Foreskin keratinocyte (primary cell): ENCODE measurements at places on chromosomes 2 and 18. TPM values are rescaled to one million over a fixed set of nuclear protein-coding genes. Genes with fewer than 3 reads are reported as not detected.

DNA sequence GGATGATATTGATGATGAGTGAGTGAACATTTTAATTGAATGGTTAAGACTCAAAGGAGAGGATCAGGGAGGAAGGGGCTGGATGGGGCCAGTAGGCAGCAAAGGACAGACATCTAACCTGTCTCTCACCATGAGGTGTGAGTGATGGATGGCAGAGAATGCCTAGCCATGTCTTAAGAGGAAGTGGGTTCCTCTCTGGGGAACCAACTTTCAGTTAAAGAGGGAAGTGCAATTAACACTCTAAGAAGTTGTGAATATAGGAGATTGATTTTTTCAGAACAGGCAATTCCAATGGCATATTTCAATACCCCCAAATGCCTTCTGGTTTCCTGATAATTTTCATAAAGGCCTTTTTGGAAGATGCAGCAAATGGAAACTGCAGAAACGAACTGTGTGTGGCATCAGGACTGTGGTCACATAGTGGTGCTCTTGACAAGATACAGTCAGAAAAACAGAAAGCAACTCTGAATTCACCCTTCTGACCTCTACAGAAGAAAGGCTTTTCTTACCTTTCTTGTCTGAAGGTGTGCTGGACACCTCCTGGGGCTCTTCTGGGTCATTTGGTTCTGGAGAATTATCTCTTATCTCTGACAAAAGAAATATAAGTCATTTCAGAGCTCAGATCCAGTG, 10.2 kb downstream of the SP110 start:
- DNase-seq = no peak

DNA sequence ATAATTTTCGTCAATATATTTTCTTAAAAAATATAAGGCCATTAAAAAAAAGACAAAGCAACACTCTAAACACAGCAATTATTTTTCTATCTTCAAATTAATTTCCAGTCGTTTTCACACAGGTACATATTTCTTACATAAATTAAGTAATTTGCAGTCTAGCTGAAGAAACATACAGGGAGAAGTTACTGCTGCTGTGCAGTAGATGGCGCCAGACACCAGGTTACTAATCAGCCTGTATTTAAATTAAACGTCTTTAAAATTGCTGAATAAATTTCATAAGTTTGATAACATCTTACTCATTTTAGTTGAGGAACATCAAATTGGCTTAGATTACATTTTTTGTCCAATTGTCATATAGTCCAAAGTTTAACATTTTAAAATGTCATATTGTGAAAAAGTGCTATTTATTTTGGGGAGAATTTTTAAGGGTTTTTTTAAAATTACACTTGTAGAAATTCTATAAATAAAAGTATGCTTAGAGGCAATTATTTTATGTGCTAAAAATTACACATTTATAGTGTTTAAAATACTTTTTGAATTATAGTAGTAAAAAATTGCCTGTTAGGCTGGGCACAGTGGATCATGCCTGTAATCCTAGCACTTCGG, 88.4 kb downstream of the PMAIP1 start:
- DNase-seq = no peak

GRCh38 chr2:234995332-234996068, 43.7 kb downstream of the SH3BP4 start:
- no peak for DNase-seq

- DNase-seq = no peak
These were observed 330.2 kb downstream of the DSC3 start for GRCh38 chr18:30712383-30712782.

- peak; percentile 13 for DNase-seq
These were observed 430 bp downstream of the BIN1 start for GRCh38 chr2:127106457-127106990.

GRCh38 chr2:218327451-218328210, 29.0 kb upstream of the CATIP start:
- DNase-seq = no peak

D2HGDH gene
- total RNA-seq = 7.7 and 10.8 TPM in 2 replicates

DCC gene
- not detected in 2 replicates for total RNA-seq

TMBIM1 gene
- total RNA-seq = 435 and 443 TPM in 2 replicates

SCTR gene
- total RNA-seq = not detected in 2 replicates

DPP10 gene
- not detected in 2 replicates for total RNA-seq

PRSS56 gene
- total RNA-seq = not detected in 2 replicates
